ENCODE measurements at places on chromosomes 5 and 9.

DNA sequence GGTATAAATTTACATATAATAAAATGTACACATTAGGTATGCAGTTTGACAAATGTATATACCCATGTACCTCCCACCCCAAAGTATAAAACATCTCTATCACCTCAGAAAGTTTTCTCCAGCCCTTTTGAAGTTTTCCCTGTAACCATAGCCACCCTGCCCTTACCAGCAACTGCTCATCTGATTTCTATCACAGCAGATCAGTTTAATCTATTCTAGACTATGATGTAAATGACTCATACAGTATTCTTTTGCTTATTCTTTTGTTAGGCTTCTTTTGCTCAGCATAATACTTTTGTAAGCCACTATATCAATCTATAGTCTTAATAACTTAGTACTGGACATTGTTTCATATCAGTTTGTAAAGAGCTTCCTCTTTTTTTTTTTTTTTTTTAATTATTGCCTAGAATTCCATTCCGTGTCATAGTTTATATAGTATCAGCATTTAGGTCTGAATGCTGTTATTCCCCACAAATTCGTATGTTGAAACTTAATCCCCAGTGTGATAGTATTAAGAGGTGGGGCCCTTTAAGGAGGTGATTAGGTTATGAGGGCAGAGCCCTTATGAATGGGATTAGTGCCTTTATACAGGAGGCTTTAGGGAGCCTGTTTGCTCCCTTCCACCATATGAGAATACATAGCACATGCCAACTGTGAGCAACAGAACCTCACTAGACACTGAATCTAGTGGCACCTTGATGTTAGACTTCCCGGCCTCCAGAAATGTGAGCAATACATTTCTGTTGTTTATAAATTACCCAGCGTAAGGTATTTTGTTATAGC lies 20.3 kb downstream of the MELK start:
- no peak for DNase-seq

DNA sequence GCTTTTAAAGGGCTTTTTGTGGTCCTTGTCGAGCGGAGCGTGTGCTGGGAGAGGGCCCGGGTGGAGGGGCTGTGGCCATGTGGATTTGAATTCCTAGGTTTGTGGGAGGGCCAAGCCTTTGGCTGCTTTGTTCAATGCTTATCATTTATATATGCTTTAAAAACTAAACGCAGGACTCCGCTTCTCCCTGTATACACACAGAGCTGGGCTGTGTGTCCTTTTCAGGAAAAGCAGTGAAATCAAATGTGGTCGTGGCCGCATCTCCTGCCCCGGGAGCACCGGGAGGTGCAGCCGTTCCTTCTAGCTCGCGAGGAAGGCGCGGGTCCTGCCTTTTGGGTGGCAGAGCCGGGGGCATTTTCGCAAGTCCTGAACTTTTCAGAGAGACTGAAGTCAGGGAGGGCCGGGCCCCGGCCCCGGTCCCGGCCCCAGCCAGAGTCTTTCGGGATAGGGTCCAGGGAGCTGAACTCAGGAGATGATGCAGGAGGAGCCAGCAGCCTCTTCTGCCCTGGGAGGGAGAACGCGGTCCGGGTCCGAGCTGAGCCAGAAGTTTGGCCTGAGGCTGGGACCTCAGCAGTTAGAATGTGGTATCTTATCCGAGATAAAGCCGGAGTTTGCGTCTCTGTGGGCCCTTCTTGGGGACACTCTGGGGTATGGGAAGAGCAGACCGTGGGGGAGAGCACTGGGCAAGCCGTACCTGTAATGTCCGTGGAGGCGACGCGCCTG lies 158.8 kb downstream of the C9orf152 start:
- DNase-seq: no peak

DNA sequence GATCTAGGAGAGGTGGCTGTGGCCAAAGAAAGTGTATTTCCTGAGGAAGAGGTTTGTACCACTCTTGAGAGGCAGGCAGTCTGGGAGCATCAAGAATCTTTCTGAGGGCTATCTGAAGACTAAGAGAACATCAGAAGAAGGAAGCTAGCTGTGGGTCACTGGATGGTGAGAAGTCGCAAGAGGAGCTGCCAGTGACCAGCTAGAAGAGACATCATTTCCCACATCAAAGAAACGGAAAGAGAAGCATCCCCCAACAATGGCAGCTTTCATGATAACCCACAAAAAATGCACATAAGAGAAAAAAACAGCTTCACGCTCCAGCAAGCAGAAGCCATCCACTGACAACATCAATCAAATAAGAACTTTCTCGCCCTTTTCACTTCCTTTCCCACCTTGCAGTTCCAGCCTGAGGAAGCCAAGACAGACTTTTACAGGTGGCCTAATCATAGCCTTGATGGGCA lies 25.0 kb upstream of the CEP78 start:
- DNase-seq: peak; percentile 44

- DNase-seq: no peak
Observed at GRCh38 chr5:37918424-37918823, 78.6 kb upstream of the GDNF start.

- DNase-seq: no peak
Observed at GRCh38 chr9:95429096-95429495, 87.7 kb downstream of the PTCH1 start.

- DNase-seq: no peak
Observed at GRCh38 chr5:22063717-22064116, 789.4 kb downstream of the CDH12 start.

DNA sequence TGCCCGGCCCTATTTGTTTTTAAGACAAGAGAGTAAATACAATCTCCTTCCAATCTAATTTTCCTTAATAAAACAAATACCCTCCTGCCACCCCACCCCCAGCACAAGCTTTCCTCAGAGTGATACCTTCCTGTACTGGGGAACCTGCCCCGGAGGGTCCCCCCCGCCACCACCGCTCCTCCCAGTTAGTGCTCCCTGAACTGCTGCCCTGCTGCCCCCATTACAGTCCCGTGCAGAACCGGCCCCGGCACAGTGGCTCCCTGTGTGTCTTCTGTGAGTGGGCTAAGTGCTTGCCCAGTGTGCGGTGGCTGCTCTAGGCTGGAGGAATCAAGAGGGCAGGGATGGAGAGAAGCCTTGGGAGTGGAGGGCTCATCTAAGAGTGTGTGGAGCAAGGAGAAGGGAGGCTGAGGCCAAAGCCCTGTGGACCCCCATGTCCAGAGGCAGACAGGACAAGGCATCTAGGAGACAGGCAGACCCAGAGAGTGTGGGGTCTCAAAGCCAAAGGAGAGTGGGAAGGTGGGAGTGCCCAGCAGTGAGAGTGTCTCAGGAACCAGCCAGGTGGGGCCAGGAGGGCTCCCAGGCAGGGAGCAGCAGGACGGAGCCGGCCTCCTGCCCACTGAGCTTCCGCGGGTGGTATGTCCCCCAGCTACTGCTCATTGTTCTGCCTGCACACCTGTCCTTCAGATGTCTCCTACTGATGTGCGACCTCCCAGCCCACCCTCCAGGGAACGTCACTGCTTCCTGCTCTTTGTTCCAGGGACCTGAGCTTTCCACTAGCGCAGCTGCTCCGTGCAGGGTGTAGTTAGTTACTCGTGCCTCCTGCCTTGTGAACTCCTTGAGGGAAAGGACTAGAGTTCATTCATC lies 129.0 kb downstream of the DAB2IP start:
- DNase-seq: no peak

GRCh38 chr9:134683714-134684374 lies 42.2 kb downstream of the COL5A1 start:
- DNase-seq: no peak

- DNase-seq: no peak
Observed at GRCh38 chr5:102971676-102972293, 148.2 kb downstream of the GIN1 start.

- peak; percentile 76 for DNase-seq
Observed at GRCh38 chr5:176547802-176548201, 1.3 kb upstream of the CDHR2 start.

DNA sequence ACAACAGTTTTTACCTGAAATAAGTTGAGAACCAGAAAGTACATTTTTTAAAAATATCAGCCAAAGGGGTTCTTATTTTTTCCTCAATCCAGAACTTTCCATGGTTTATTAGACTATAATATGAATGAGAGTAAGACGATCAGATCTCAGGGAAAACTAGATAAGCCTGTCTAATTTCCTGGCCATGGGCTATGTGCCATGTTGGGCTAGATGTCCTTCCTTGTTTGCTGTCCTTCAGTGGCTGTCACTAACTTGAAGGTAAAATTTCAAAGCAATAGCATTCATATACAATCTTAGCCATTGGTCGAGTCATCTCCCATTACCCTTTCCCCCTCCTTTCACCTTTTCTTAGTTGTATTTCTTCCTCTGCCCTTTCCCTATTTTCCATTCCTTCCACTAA lies 179.5 kb upstream of the PPP1R2B start:
- DNase-seq: no peak

DNA sequence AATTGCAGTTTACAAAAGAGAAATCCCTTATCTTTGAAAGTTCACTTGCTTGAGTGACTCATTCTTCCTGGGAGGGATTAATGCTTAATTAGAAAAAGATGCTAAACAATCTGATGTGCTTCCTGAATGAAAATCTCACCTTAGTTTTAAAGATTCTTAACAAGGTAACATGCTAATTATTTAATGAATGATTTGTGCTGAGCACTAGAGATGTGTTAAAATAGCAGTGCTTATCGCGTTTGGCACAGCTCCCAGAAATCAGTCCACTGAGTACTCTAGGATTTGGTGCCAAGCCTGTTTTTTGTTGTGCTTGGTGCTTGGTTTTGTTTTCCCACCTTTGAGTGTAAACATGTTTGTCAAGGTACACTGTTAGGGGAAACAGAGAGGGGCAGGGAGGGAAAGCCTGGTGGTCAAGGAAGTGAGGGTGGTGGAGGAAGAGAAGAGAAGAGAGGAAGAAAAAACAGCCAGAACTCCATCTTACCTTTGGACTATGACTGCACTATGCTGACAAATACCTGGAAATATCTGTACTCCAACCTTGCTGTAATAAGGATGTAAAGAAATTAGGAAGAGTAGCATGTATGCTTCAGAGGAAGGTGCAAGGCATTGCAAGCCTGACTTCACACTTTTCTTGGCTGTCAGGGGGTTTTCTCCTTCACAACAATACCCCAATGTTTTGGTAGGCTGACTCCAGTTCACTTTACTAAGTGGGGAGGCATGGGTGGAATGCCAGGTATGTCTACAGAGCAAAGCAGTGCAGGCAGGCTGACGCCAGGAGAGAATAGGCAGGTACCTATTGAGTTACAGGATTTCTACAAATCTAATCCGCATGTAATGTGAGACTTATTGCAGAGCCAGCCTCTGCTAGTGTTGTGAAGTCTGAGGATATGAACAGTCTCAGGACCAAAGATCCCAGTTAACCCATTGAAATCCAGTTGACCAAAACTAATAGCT lies 157.2 kb upstream of the ISL1 start:
- no peak for DNase-seq

DNA sequence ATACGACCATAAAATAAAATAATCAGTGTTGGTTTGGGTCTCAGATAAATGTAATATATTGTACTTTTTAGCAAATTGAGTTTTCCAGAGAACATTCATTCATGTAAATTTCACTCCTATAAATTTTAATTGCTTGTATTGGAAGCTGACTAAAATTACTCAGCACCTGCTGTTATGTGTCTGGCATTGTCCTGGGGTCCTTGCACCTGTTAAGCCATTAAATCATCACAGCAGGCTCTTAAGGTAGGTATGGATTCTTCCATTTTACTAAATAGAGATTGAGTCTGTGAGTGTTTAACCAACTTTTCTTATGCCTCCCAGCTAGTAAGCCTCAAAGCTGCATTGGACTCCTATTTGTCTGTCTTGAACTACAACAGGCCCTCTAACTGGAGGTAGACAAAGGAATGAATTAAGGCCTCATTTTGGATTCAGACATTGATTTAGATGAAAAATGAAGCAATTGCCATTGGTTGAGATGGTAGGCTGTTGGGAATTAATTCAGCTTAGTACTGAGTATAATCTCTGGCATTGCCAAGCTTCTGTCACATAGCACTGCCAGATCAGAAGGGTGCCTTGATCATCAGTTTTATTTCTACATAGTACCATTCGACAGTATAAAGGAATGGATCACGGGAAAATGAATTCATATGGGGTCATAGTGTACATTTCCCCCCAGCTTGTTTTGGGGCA lies 78.9 kb downstream of the PARP8 start:
- DNase-seq: no peak

DNA sequence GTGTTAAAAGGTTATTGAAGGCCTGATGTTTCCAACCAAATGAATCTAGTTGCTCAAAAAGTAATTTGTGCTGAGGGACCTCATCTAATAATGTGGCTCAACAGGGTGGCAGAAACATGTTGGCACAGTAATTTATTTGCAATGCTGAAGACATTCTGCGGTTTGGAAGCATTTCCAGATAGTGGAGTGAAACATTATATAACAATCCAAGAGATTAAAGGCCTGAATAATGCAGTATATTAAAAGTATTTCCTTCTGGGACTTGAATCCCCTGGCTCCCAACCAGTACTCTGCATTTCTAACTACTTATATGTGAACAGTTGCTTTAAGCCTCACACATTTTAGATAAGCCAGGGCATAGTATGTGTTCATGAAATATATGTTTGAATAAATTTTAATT lies 25.9 kb upstream of the ALDH1A1 start:
- DNase-seq: no peak

- DNase-seq: no peak
Observed at GRCh38 chr9:36445800-36446361, 45.8 kb upstream of the RNF38 start.

DNA sequence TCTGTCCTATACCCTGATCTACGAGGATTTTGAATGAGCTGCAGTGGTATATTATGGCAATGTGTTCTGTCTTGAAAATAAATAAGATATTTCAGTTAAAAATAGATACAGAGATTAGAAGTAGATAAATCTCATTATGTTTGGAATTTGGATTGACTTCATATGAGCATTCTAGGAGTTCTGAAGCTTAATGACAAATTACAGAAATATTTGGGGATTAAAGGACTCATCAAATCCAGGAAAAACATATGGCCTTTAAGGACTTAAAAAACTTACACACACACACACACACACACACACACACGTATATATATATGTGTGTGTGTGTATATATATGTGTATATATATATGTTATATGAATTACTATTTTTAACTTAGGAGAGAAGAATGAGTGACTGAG lies 446.9 kb upstream of the CD180 start:
- no peak for DNase-seq

- no peak for DNase-seq
Observed at GRCh38 chr5:103356350-103357091, 98.0 kb downstream of the MACIR start.

DNA sequence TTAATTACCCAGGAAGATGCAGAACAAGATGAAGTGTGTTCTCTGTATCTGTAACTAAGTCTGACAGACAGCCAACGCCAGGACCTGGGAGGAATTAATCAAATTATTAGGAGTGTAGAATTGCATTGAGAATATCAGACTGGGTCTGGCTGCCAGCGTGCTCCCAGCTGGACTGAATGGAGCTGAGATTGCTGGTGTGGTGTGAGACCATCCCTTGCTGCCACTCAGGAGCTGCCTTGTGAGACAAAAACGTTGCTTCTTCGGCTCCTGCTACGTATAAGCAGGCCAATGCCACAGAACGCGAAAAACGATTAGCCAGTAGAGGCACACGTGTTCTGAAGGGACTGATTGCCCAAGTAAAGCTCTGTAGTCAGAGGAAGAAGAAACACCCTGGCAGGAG lies 66.8 kb downstream of the AMBP start:
- DNase-seq: no peak

- DNase-seq: no peak
Observed at GRCh38 chr5:134195666-134196065, 18.9 kb upstream of the SKP1 start.

All from CD4-positive, alpha-beta T cell treated with Interleukin-4 for 4 hours (primary cell).